ENCODE measurements at places on chromosomes 7 and 10.

DNA sequence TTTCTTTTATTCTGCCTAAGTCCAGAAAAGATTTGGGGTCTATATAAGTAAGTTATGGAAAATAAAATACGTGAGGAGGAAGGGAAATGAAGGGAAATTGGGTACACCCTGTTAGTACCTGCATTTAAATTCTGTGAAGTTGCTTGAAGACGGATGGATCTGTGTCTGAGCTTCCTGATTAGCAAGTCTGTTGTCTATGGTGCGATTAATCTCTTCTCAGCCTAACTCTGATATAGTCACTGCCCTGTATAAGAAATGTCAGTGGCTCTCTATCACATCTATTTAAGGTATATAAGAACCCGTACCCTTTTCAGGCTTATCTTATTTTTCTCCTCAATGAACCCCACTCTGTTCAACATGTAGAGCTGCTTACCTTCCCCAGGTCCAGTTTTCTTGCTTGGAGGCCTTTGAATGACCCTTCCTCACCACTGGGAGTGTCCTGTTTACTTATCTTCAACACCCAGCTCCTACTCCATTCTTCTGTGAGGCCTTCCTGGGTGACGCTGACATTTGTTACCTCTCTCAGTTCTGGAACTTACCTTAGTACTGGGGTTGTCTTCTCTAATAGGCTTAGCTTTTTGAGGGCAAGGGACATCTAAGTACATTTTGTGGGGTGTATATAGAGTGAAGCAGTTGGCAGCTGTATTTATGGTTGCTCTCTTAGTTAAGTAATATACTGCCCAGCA lies 149.6 kb upstream of the PRPS1L1 start:
- DNase-seq = no peak

DNA sequence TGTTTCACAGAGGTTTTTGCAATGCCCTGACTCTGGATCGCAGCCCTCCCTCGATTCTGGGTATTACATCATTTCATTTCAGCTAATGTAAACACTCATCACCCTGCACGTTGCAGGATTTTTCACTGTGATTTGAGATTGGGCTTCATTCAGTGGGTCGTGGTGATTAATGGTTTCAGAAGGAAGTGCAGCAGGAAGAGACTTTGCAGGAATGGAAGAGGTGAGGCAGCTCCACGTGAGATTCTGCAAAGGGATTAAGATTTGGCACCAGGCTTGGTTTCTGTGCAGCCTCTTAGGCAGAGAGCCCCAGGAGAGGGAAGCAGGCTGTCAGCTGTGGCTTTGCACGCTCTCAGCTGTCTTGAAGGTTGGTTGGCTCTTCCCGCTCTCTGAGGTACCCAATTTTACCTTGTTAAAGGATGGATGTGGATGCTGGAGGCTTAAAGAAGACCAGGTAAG lies 95.2 kb downstream of the PLCE1 start:
- no peak for DNase-seq

GRCh38 chr7:143384148-143384547 lies 3.0 kb downstream of the ZYX start:
- no peak for DNase-seq

GRCh38 chr10:86105640-86106039 lies 261.0 kb downstream of the GRID1 start:
- no peak for DNase-seq

DNA sequence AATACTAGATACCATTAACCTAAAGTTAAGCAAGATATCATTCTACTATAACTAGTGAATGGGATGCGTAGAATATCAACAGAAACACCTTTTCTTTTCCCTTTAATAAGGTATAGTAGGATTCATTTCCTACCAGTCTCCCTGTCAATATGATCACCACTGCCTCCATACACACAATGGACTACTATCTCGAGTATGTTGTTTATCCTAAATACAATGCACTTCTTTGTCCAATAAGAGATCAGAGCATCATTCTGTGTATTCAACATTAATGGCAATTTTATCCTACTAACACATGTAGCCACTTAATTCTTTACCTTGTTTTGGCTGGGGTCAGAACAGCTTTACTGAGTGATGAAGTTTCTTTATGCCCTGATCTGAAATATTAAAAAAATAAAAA lies 276.3 kb downstream of the TFEC start:
- DNase-seq = no peak

DNA sequence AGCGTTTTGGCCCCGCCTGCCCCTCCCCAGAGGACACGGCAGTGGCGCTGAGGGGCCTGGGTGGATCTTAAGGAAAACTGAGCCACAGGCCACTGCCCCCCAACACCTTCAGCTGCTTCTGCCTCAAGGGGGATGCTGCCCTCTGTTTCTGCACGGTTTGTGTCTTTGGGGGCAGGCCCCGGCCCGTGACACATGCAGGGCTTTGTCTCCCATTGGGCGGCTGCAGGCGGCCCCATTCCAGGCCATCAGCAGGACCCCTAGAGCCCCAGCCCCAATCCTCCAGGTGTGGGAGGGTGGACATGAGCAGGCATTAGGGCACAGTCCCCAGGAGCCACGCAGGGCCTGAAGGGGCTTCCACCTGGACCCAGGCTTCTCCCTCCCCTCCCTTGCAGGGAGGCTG lies 25.3 kb upstream of the PPP2R2D start:
- DNase-seq = no peak

DNA sequence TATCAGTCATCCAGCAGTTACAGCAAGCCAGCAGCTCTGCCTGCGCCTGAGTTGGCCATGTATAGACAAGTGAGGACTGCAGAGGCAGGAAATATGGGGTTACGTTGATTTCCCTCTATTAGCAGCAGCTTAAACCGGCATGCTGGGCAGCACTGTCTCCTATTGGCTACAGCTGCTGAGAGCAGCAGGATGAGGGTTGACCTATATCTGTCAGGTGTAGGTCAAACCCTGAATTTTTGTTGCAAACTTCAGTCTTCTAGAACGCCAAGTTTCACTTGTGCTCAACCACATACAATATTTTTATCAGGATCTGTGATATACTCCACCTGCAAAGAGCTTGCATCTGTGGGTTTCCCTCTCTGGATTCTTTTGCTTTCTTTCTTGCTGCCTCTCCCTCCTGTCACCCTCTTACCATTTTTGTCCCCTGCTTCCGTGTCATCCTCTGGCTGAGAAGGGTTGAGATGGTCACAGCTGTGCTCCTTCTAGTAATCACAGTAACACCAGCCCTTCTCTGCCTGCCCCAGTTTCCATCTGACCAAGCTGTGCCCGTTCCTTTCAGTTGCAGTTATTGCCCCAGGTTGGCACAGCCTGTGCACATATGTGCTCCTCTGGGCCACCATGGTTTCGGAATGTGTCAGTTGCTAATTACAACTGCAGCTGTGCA lies 23.8 kb upstream of the GLCCI1 start:
- no peak for DNase-seq

- no peak for DNase-seq
These were observed 8.5 kb downstream of the ANKRD22 start for GRCh38 chr10:88843171-88843570.

- DNase-seq = no peak
These were observed 307.9 kb upstream of the SP8 start for GRCh38 chr7:21094589-21094988.

- no peak for DNase-seq
These were observed 206.8 kb downstream of the CUX1 start for GRCh38 chr7:102024005-102024768.

DNA sequence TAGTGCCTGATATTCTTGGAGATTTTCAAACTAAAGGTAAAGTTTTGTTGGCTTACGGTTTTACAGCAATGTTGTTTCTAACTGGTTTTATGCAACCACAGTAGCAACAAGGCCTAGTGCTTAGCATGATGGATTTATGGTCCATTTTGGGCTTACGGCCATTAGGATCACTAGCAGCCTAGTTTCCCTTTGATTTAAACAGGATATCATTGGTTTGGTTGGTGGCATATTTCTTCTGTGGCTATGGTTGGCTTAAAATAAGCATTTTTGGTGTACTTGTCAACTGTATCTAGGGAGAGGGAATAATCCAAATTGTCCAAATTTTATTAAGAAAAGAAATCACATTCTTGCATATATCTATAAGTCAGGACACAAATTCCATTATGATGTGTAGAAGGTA lies 194.0 kb downstream of the HDAC9 start:
- DNase-seq = no peak

- no peak for DNase-seq
These were observed 18.2 kb downstream of the TRPV5 start for GRCh38 chr7:142915315-142915714.

GRCh38 chr10:112913661-112914287 lies 36.3 kb upstream of the TCF7L2 start:
- no peak for DNase-seq

DNA sequence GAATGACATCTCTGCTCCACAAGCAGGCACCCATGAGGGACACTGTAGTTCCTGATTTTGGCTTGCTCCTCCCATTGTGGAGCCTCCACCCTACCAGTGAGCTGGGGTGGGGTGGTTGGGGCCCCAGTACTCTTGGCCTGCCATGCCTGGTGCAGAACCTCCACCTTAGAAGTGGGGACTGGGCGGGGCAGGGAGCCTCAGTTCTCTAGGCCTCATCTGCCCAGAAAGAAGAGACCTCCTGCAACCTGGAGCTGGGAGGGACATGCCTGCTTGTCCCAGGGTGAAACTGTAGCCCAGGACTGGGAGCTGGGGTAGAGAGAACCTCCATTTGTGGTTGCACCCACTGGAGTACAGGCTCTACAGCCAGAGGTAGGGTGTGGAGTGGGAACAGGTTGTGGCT lies 14.4 kb downstream of the RAMP3 start:
- DNase-seq = no peak

GRCh38 chr7:133912916-133913697 lies 214.0 kb upstream of the LRGUK start:
- no peak for DNase-seq

DNA sequence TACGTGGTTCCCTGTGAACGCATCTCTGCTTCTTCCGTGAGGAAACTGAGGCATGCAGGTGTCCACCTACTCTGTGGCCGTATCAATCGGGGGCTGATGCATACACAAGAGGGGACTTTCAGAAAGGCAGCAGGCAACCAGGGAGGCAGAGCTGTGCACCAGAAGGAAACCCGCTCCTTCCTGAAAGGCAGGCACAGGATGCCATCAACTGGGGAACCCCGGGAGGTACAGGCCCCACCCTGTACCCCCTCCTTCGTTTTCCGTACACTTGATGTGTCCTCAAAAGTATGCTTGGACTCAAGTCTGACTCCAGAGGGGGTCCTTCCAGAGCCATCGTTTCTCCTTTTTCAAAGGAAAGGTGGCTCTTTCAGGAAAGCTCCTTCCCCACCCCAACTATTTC lies 59.5 kb downstream of the ASB13 start:
- no peak for DNase-seq

GRCh38 chr10:103983367-103983911 lies 16.5 kb downstream of the SLK start:
- DNase-seq = no peak

- DNase-seq = no peak
These were observed 731 bp downstream of the CHCHD3 start for GRCh38 chr7:133081119-133081598.

GRCh38 chr7:104264285-104264684 lies 56.5 kb upstream of the ORC5 start:
- no peak for DNase-seq

GRCh38 chr10:35216303-35216905 lies 89.8 kb downstream of the CREM start:
- DNase-seq = no peak

GRCh38 chr7:2336626-2337299 lies 17.9 kb upstream of the EIF3B start:
- DNase-seq = no peak

DNA sequence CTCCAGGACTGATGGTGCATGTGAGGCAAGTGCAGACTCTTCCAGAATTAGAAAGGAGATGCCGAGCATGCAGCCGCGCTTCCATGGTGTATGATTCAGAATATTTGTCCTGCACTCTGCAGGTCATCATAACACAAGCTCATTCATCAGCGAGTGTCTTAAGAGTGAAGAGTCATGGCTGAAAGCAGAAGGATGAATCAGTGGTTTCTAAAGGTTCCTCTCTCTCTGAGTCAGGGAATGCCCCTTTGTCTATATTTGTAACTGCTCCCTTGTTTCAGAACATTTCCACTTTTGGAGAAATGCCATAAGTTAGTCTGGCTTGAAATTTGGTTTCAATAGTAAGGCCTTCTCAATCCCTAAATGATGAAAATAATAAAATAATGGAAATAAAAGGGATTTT lies 52.3 kb downstream of the HECW1 start:
- DNase-seq = no peak

GRCh38 chr10:15439341-15439842 lies 68.3 kb upstream of the FAM171A1 start:
- no peak for DNase-seq

DNA sequence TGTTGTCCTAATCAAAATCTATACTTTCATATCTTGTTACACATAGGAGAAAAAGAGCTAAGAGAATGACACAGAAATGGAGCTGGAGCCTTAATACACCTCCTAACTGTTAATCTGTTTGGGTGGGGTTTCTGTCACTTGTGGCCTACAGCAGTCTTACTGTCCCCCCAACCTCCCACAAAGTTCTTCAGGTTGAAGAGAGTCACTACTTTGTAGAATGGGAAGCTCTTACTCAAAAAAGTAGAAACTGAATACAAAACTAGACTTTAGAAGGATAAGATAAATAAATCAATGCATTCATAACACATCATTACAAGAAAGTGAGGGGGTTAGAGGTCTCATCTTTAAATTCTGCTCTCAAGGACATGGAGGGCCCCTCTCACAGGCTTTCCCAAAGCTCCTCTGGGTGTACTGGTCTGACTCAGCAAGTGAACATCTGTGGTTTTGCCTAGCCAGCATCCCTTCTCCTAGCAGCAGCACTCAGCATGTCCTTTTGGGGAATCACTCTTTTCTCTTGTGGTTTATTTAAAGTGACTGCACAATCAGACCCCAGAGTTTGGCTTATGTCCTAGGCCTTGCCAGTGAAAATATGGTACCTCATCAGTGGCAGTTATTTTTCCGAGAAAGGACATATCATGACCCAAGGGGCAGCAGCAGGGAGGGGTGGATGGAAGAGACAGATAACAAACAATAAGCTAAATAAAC lies 2.0 kb upstream of the BLVRA start:
- DNase-seq = no peak

DNA sequence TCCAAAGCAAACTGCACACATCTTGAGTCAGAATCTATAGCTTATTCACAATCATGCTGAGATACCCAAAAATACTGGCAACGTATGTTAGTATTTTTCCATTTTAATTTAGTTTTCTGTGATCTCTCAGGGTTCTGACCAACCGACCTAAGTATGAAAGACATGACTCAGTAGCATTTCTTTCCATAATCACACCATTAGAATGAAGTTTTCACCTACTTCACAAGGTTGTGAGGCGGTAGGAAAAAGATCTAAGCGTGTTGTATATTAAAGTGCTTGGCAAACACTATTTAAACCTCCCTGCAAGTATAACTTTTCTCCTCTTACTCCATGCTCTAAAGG lies 49.1 kb downstream of the PLCE1 start:
- DNase-seq = no peak

- no peak for DNase-seq
These were observed 153.3 kb downstream of the EGFR start for GRCh38 chr7:55172161-55172560.

GRCh38 chr7:134679006-134679405 lies 32.4 kb downstream of the BPGM start:
- DNase-seq = no peak

DNA sequence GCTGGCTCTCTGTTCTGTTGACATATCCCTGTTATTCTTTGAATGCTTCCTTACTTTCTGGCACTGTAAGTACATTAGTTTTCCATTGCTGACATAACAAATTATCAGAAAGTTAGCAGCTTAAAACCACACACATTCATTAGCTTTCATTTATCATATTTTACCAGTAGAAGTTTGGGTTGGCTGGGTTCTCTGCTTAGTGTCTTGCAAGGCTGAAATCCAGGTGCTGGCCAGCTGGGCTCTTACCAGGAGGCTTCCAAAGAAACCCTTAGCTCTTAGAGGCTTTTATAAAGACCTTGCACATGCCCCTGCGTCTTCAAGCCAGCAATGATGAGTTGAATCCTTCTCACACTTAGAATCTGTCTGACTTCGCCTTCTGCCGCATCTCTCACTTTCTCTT lies 160.6 kb downstream of the MLLT10 start:
- DNase-seq = no peak
